ENCODE measurements at places on chromosomes 1 and 21.

DNA sequence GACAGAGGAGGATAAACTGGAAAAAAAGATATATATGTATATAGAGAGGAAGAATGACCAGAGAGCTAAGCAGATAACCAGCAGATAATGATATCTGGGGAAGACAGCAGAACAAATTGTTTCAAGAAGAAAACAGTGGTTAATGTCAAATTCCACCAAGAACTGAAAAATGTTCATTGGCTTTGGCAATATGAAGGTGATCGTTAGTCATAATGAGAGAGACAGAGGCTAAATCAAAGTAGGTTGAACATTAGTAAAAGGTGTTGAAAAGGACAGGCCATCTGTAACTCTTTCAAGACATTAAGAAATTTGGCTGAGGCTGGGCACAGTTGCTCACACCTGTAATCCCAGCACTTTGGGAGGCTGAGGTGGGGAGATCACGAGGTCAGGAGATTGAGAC, 25.3 kb upstream of the CR2 start:
- no peaks in the 10 kb centered on the region for H3K4me1 ChIP-seq
- DNase-seq = no peak
- no peaks in the 10 kb centered on the region for H3K27me3 ChIP-seq

DNA sequence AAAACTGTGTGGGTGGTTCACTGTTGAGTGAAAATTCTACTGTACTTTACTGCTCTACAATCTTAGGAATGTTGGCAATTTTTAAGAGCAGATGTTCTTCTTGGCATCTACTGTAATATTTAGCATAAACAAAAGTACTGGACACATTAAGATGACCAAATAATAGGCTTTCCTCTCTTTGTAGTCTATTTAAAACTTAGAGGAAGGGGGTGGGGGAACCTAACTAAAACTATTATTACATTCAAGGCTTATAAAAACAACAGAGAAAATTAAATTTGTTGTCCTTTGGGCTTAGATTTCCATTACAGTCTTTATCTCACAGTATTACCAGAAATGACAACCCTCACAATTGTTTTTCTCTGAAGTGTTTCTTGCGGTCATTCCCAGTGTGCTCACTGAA, 181.2 kb downstream of the PLPPR4 start:
- no peak overlapping the region for H3K27ac ChIP-seq
- no peaks in the 10 kb centered on the region for H3K36me3 ChIP-seq
- H3K4me1 ChIP-seq = no peaks in the 10 kb centered on the region
- no peak for DNase-seq

DNA sequence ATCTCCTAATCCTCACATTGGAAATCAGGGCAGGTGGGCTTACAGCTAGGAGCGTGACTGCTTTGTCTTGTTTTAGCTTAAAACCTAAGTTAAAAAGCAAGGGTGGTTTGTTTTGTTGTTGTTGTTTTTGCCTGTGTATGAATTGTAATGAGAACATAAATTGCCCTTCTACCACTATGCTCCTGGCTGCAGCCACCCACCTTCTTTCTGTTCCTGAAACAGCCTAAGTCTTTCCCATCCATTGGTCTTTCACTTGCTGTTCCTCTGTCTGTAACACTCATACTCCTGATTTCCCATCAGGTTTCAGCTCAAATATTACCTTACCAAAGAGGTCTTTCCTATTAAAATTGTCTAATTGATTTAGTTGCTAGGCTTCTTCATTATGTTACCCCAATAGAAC, 604 bp upstream of the TMEM79 start:
- peak overlapping the region; percentile 95 for H3K4me3 ChIP-seq
- H3K27me3 ChIP-seq = no peaks in the 10 kb centered on the region
- no peak for DNase-seq
- H3K27ac ChIP-seq = peak overlapping the region; percentile 78

- DNase-seq = no peak
- no peaks in the 10 kb centered on the region for H3K27me3 ChIP-seq
- no peak overlapping the region for H3K4me3 ChIP-seq
- H3K27ac ChIP-seq = no peak overlapping the region
- peaks cover 49% of the 10 kb centered on the region for H3K4me1 ChIP-seq
Measured at GRCh38 chr1:8031176-8031785, 5.2 kb upstream of the ERRFI1 start.

DNA sequence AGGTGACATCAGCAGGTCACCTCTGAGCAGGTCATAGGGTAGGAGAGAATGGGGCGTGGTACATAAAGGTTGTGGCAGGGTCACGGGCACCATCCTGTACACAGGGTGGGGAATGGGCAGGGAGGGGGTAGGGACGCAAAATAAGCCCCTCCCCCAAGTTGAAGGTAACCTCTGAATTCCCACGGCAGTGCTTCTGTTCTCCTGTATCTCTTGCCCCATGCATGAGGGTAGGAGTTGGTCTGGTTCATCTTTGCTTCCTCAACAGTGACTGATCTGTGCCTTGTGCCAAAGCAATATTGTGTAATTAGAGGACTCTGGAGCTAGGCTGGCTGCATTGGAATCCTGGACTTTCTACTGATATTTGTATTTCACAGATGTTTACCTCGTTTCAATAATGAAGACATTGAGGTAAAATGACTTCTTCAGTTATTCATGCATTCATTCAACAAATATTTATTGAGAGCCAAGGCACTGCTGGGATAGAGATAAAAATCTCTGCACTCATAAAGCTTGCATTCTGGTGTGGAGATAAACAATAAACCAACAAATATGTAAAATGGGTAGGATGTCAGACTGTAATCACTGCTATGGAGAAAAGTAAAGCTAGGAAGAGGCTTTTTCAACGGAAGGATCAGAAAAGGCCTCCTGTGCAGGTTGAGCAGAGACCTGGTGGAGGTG, 18.4 kb upstream of the GFI1 start:
- H3K4me3 ChIP-seq = peak overlapping the region; percentile 44
- peaks cover 37% of the 10 kb centered on the region for H3K4me1 ChIP-seq
- peak overlapping the region; percentile 81 for H3K27ac ChIP-seq
- DNase-seq = peak; percentile 97
- H3K36me3 ChIP-seq = no peaks in the 10 kb centered on the region
- no peaks in the 10 kb centered on the region for H3K27me3 ChIP-seq

- no peak overlapping the region for H3K27ac ChIP-seq
- H3K27me3 ChIP-seq = no peaks in the 10 kb centered on the region
- H3K4me3 ChIP-seq = no peak overlapping the region
- H3K36me3 ChIP-seq = peaks cover 5% of the 10 kb centered on the region
Measured at GRCh38 chr21:41397471-41397891, 28.6 kb upstream of the MX1 start.

DNA sequence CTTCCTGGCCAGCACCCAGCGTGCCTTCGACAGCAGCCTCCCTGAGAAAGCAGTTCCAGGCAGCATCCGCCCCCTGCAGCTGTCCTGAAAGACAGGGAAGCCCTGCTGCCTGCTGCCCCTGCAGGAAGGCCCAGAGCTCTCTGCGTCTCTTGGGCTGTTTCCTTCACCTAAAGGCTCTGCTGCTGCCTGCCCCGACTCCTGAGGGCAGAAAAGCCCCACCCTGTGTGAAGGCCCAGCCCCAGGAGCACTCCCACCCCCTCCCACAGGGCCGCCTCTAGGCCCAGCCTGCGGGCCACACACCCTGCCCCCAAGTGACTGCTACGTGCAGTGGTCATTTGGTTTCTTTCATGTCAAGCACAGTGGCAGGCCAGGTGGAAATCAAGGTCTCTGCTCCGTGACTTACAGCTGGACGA, 12.4 kb downstream of the RIPK4 start:
- no peak overlapping the region for H3K27ac ChIP-seq
- peaks cover 15% of the 10 kb centered on the region for H3K36me3 ChIP-seq
- no peaks in the 10 kb centered on the region for H3K27me3 ChIP-seq
- no peak overlapping the region for H3K4me3 ChIP-seq
- peaks cover 53% of the 10 kb centered on the region for H3K4me1 ChIP-seq

GRCh38 chr1:224203243-224204016, 20.4 kb downstream of the DEGS1 start:
- H3K27me3 ChIP-seq = no peaks in the 10 kb centered on the region
- no peak for DNase-seq
- H3K4me3 ChIP-seq = no peak overlapping the region
- no peaks in the 10 kb centered on the region for H3K36me3 ChIP-seq

GRCh38 chr1:22204989-22205913, 62.4 kb upstream of the WNT4 start:
- no peak overlapping the region for H3K27ac ChIP-seq
- no peak for DNase-seq
- H3K36me3 ChIP-seq = no peaks in the 10 kb centered on the region
- no peak overlapping the region for H3K4me3 ChIP-seq
- no peaks in the 10 kb centered on the region for H3K4me1 ChIP-seq

- no peaks in the 10 kb centered on the region for H3K36me3 ChIP-seq
- peaks cover 6% of the 10 kb centered on the region for H3K27me3 ChIP-seq
- no peak overlapping the region for H3K4me3 ChIP-seq
- no peak overlapping the region for H3K27ac ChIP-seq
- no peak for DNase-seq
Measured at GRCh38 chr1:201268604-201269151, 14.6 kb upstream of the PKP1 start.

DNA sequence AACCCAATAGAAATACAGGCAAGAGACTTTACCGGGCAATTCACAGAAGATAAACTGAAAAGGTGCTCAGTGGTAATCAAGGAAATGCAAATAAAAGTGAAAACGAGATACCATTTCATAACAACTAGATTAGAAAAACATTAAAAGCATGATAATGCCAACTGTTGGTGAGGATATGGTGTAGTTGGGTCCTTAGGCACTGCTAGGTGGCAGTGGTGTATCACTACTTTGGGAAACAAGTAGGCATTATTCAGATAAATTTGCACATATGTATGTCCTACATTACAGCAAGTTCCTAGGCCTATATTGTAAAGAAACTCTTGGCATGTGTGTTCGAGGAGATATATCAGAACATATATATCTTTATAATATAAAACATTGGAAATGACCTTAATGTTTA, 31.0 kb downstream of the AZIN2 start:
- peak; percentile 16 for DNase-seq
- no peaks in the 10 kb centered on the region for H3K27me3 ChIP-seq
- no peaks in the 10 kb centered on the region for H3K36me3 ChIP-seq
- peaks cover under 1% of the 10 kb centered on the region for H3K4me1 ChIP-seq

GRCh38 chr1:196690582-196690981, 38.7 kb downstream of the CFH start:
- no peaks in the 10 kb centered on the region for H3K36me3 ChIP-seq
- H3K27ac ChIP-seq = no peak overlapping the region
- no peaks in the 10 kb centered on the region for H3K27me3 ChIP-seq
- H3K4me1 ChIP-seq = no peaks in the 10 kb centered on the region
- no peak for DNase-seq

- no peak for DNase-seq
- no peaks in the 10 kb centered on the region for H3K36me3 ChIP-seq
- no peak overlapping the region for H3K27ac ChIP-seq
- H3K27me3 ChIP-seq = no peaks in the 10 kb centered on the region
- H3K4me1 ChIP-seq = peaks cover 18% of the 10 kb centered on the region
Measured at GRCh38 chr1:33060579-33061083, 20.3 kb upstream of the AZIN2 start.

DNA sequence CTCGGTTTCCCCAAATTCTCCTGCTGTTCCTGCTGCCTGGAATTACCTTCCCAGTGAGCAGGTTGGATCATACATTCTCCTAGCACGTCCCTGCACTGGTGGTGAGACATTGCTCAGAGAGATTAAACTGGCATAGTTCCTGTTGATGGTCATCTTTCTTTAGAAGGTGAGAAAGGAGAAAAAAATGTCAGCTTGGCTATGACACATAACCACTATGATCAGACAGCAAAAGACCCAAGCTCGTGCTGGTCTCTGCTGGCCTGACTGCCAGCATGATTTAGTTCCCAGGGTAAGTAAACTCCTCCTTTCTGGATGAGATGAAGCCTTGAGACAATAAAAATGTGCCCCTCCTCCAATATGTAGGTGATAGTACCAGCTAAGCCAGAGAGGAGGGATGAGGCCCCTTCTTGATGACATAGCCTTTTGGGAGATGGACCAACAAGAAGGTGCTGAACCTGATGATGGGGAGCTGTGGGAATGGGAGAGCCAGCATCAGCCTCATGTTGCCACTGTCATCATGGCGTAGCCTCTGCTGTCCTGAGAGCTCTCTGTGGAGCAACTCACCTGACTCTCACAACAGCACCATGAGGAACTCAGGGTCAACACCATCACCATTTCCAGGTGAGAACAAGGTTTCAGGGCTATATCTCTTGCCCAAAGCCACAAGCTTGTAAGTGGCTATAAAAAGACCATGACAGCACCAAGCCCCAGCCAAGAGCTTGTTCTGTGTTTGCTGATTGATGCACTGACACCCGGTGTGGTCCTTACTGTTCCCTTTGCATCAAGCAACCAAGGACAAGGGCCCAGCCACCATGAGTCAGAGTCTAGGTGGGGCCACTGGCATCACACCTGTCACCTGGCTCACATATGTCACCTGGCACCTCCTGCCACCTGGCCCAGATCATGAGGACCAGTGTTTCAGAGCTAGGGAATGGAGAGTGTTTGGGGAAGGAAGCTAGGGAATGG, 200.0 kb downstream of the MATN1 start:
- H3K36me3 ChIP-seq = no peaks in the 10 kb centered on the region
- no peaks in the 10 kb centered on the region for H3K4me1 ChIP-seq
- H3K27ac ChIP-seq = no peak overlapping the region
- no peak for DNase-seq
- H3K27me3 ChIP-seq = no peaks in the 10 kb centered on the region
- no peak overlapping the region for H3K4me3 ChIP-seq

DNA sequence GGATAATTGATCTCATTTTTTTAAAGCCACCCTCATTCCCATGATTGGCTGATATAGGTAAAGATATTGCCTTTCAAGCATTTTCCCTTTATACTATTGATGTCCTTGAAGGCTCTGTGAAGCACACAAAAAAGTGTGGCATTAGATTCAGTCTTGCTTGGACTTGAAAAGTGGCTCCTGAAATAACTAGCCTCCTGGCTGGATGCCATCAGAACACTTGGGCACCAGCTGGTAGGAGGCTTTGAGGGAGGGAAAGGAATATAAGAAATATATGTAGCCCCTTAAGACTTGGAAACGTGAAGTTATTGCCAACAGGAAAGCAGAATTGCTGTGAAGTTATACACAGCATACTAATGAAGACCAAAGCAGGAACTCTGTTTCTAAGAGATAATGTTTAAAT, 14.1 kb downstream of the MTR start:
- H3K36me3 ChIP-seq = peaks cover 84% of the 10 kb centered on the region
- DNase-seq = no peak
- no peaks in the 10 kb centered on the region for H3K27me3 ChIP-seq

DNA sequence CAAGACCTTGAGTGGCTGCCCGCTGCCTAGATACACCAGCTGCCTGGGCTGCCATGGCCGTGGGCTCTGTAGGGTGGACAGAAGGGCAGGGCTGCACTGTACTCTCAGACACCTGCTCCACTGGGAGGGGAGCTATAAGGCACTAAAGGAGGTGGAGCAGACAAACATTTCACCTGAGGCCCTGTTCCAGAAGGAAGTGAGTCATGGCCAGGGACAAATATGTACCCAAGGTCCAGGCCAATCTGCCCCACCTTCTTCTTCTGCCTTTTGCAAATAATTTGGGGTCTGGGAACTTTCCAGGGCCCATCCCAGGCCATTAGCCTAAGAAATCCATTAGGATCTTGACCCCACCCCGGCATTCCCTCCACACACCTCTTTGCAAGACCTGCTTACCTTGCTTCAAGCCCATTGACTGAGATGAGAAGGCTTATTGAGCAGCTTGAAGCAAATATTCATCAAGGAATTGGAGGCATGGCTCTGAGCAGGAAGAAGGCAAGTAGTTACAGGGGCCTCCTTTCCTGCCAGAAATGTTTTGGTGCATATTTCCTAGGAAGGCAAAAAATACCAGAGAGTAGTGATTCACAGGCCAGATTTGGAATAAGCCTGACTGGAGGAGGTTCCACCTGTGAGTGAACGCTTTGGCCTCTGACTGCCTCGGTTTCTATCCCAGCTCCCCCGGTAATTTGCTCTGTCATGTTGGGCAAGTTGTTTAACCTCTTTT, at the start of gene CAPN8:
Gene CAPN8 (minus strand): TSS at position 110 of the 721 bp plus-strand sequence. CDS start 55 bp downstream, at position 55.
- peaks cover 9% of the 10 kb centered on the region for H3K4me1 ChIP-seq
- no peaks in the 10 kb centered on the region for H3K36me3 ChIP-seq
- H3K27me3 ChIP-seq = peaks cover 12% of the 10 kb centered on the region
- no peak within 1 kb of the TSS for H3K4me3 ChIP-seq
